T follicular helper cell (primary cell): ENCODE measurements at places on chromosomes 3 and 15.

GRCh38 chr3:129975705-129976048 is 1.2 kb downstream of the TRH start:
- DNase-seq, result no peak

- DNase-seq, result no peak
Measured at GRCh38 chr3:72155391-72156064, 370.6 kb upstream of the PROK2 start.

DNA sequence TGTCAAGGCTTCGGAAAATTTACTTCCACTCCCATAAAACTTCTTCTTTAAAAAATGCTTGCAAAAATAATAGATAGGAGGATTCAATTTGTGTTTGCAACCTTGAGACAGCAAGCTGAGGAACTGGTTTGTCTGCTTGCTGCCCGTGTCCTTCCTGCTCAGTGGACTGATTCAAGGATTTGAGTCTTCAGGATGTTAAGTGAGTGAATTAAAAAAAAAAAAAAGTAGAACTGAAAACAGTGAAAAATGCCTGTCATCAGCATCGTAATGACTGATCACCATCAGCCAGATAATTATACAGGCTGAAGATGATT is 453.7 kb downstream of the FGF12 start:
- no peak for DNase-seq

GRCh38 chr15:29844290-29844903 is 22.1 kb upstream of the TJP1 start:
- no peak for DNase-seq

GRCh38 chr3:131744765-131745164 is 242.0 kb upstream of the MRPL3 start:
- no peak for DNase-seq

GRCh38 chr15:93428150-93428549 is 339.1 kb upstream of the RGMA start:
- no peak for DNase-seq

GRCh38 chr3:43909149-43909548 is 218.4 kb downstream of the ABHD5 start:
- DNase-seq, result no peak

DNA sequence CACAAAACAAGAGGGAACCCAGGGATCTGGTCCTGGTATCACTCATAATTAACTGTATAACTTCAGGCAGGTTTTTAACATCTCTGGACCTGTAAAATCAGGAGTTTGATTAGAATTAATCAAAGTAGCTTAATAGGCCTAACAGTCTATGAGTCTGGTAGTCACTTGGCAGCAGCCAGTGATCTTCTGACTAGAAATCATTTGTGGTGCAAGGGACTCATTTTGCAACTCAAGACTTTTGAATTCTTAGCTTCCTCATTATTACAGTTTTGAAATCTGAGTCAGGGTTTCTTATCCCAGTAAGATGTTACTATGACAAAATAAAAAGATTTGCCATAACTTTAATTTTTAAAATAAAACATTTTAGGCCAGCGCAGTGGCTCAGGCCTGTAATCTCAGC is 70.8 kb downstream of the TMCC1 start:
- DNase-seq, result no peak

- DNase-seq, result no peak
Measured at GRCh38 chr3:80535286-80535685, 767.5 kb upstream of the ROBO1 start.

DNA sequence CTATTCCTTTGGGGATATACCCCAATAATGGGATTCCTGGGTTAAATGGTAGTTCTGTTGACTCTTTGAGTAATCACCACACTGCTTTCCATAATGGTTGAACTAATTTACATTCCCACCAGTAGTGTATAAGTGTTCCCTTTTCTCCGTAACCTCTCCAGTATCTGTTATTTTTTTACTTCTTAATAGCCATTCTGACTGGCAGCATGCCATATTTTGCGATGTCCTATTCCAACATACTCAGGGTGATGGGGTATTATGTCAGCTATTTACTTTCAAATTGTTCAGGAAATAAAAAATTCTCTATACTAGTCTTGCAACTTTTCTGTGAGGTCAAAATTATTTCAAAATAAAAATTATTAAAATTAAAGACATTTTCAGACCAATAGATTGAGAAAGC is 9.1 kb upstream of the PARP14 start:
- no peak for DNase-seq

GRCh38 chr15:50298340-50298739 is 32.8 kb upstream of the HDC start:
- DNase-seq, result no peak

DNA sequence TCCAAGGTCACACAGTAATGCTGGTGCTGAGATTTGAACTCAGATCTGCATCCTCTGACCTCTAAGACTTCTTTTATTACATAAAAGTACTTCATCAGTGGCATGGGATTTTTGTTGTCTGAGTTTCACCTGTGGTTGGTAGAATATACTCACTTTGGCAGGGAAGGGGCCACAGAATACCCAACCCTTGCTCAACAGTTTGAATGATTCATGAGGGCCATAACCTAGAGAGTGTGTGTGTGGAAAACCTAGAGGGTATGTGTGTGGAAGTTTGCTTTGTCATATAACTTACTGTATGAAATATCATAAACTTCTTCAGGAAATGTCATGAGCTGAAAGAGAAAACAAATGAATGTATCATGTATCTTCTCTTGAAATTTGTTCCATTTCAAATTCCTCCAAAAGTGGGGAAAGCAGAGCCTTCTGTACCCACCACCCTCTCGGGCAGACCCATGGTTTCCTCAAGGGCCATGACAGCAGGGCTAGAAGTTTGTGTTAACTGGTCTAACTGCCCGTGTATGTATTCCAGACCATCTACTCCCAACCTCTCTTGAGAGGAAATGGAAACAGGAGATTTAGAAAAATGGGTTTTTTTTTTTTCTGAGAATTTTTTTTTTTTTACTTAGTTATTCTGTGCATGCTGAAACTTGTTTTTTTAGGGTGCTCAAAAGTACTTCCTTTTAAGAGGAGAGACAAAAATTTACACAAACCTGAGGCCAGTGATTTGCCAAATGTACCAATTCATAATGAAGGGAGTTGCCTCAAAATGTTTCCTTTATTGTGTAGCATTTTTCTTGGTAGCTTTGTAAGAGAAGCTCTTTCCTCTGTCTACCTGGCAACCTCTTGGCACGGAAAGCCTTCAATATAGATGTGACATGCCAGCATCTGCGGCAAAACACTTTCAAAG is 127.0 kb downstream of the TPRG1 start:
- no peak for DNase-seq

- DNase-seq, result no peak
Measured at GRCh38 chr15:78302579-78303312, 3.3 kb upstream of the SKIC8 start.

DNA sequence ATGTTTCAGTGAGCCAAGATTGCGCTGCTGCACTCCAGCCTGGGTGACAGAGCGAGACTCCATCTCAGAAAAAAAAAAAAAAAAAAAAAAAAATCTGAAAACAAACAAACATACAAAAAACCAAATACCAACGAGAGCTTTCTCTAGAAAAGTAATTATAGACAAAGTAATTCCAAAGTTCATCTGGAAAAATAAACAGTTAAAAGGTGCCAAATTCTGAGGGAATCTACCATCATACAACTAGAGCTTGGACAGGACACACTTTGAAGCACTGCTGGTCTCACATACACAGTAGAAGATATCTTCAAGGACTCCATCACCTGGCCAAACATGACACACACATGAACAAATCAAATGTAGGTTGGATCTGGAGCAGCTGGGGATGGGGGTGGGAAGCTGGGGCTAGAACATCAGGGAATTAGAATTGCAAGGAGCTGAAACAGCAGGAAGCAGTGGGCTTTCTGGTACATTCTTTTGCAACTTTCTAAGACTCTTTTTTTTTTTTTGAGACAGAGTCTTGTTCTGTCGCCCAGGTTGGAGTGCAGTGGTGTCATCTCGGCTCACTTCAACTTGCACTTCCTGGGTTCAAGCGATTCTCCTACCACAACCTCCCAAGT is 41.1 kb upstream of the CTSH start:
- no peak for DNase-seq

DNA sequence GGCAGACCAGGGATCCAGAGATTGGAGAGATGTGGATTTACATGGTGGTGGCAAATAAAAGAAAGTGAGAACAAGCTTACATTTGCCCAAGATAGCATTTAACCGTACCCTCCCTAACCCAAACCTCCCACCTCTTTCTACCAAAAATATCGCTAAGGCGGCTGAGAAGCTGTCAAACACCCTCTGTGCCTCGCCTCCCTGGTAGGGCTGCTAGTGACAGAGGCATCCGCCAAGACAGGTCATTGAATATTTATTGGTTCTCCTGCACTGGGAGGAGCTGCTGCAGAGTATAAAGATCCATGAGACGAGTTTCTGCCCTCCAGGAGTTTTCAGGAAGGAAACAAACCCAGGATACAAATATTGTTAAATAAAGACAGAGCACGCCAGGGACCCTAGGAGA is 107.3 kb upstream of the TMC3 start:
- no peak for DNase-seq

DNA sequence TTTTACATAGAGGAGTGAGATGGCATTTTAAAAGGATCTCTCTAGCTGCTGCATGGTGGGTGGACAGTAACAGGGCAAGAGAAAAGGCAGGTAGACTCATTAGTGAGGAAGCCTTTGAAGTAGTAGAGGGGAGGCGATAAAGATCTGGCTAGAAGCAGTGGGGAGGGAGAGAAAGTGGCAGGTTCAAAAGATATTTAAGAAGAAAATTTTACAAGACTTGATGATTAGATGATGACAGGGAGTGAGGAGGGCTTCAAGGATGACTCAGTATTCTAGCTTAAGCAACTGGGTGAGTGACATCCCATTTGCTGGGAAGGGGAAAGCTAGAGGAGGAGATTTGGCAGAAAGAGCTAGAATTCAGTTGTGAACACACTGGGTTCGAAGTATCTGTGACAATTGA is 3.8 kb upstream of the BRPF1 start:
- no peak for DNase-seq

DNA sequence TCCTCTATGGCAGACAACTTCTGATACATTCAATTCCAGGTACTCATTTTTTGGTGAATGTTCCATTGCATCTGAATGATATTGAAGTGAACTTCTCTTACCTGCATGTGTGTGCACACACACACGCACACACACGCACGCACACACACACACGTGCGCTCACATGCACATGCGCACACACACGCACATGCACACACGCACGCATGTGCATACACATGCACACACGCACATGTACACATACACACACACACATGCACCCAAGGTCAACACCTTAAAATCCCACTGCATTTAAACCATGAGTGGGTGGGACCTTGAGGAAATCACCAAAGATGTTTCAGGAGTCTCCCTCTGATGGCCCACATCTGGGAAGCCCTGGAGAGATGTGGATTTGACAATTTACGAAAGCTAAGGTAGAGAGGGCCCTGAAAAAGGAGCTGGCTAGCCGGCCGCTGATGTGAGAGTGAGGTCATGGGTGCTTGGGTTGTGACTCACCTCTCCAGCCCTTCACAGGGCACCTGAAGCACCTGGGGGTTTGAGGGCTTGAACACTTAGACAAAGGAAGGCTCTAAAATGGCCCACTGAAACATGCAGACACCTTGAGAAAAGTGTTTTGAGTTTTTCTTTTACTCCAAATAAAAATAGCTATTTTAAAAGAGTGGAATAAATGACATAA is 269.1 kb upstream of the LRRFIP2 start:
- no peak for DNase-seq

- no peak for DNase-seq
Measured at GRCh38 chr3:28224430-28224829, 17.0 kb upstream of the CMC1 start.

DNA sequence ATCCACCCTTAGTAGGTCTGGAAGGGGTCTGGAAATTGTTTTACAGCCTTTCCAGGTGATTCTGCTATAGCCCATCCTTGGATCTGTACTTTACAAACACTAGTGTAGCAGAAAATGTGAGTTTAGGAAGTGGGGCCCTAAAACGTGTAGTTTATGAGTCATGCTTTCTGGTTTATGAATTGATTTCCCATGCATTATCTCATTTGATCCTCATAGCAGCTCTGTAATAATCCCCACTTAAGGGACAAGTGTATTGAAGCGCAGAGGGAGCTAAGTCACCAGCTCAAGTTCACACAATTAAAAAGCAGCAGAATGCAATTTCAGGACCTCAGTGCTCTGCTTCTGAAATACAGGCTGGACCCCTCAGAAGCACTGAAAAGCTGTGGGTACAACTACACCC is 22.7 kb upstream of the STARD5 start:
- no peak for DNase-seq

GRCh38 chr15:22808240-22808639 is 21.8 kb downstream of the NIPA1 start:
- no peak for DNase-seq

- DNase-seq, result no peak
Measured at GRCh38 chr15:57343498-57343897, 32.8 kb upstream of the CGNL1 start.

- DNase-seq, result no peak
Measured at GRCh38 chr3:150367757-150368156, 40.3 kb upstream of the TSC22D2 start.

DNA sequence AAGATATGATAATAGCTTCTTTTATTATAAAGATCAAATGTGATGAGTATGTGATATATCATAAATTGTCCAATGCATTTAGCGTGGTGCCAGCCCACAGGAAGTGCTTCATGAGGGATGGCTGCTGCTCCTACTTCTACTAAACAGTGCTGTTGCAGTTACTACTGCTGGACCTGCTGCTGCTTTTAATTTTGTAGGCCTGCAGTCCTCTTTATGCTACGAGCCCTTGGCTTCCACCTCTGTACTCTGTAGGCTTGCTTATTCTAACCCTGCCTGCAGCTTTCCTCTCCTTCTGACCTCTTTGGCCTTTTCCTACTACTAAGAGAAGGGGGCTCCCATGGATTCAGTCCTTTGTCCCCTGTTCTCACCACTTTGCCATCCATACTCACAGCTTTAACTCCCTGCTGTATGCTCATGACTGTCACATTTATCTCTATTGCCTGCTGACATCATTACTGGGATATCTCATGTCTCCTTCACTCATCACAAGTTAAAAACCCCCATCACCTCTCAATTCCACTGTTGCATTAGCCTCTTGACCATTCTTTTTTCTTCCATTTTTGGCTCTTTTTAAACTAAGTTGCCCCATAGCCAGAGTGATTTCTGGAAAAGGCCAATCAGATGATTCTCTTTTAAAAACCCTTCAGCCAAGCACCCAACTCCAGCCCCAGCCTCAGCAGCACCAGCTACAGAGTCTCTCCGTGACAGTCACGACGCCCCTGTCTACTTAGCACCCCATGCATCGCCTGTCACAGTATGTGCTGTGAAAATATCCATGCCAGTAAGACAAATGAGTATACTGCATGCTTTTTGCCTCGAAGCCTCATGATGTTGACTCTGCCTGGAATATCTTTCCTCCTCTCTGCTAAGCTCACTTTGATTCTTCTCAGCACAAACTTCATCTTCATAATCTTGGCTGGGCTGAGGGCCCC is 56.3 kb downstream of the PLCL2 start:
- DNase-seq, result no peak

DNA sequence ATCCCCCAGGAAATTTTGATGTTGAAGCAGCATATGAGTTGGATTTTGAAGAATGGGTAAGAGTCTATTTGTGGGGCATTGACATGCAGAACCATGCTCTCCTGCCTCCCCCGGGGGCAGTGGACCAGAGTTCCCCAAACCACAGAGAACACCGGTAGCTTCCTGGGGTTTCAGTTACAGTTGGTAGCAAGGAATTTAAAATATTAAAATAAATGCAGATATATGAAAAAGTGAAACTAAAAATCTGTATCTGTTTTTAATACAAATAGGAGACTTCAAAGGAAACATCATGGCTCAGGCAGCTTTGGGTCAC is 37.4 kb downstream of the SLC9A9 start:
- DNase-seq, result no peak
